Chondrocyte (in vitro differentiated cells): ENCODE measurements at places on chromosomes 5 and 9. TPM values are rescaled to one million over a fixed set of nuclear protein-coding genes. Genes with fewer than 3 reads are reported as not detected.
A peak's percentile ranks its signal among the peaks of the same experiment; 100 is the strongest.

GRCh38 chr9:88011005-88011766 is 36.9 kb upstream of the CDK20 start:
- DNase-seq = no peak
- no peaks in the 10 kb centered on the region for H3K27me3 ChIP-seq
- H3K36me3 ChIP-seq = no peaks in the 10 kb centered on the region

- H3K27me3 ChIP-seq = no peaks in the 10 kb centered on the region
- peaks cover 5% of the 10 kb centered on the region for H3K4me1 ChIP-seq
- H3K36me3 ChIP-seq = no peaks in the 10 kb centered on the region
- DNase-seq = no peak
- H3K4me3 ChIP-seq = no peak overlapping the region
- H3K27ac ChIP-seq = no peak overlapping the region
These were observed 18.4 kb upstream of the ZNF474 start for GRCh38 chr5:122110987-122111386.

DNA sequence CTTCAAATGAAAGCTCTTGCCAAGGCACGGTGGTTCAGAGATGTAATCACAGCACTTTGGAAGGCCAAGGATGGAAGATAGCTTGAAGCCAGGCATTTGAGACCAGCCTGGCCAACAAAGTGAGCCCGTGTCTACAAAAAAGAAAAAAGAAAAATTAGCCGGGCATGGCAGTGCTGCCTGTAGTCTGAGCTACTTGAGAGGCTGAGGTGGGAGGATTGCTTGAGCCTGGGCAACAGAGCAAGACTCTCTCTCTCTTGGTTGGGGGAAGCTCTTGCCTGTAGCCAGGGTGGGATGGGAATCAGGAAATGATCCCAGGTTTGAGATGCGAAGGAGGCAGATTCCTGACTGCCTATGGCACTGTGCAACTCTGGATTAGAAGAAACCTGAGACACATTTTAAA is 62.1 kb downstream of the IL6ST start:
- peaks cover 2% of the 10 kb centered on the region for H3K4me1 ChIP-seq
- H3K27me3 ChIP-seq = no peaks in the 10 kb centered on the region
- H3K4me3 ChIP-seq = no peak overlapping the region
- no peak for DNase-seq
- no peaks in the 10 kb centered on the region for H3K36me3 ChIP-seq

DNA sequence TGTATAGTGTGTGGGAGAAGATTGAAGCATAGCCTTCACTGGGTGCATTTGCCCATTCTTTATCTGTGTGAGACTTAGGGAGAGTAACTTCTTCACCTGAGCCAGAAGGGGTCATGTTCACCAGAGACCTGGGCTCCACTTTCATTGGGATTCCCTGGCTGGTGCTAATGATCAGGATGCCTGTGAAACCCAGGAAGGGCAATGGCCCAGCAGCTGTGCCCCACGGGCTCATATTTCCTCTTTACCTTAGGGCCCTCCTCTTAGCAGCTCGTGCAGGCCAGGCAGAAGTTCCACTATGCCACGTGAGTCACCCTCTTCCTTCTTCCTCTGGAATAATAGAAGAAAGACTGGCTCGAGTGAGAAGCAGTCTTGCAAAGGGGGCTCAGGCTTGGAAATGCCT is 5.0 kb downstream of the PPARGC1B start:
- H3K27me3 ChIP-seq = no peaks in the 10 kb centered on the region
- no peak overlapping the region for H3K4me3 ChIP-seq
- peaks cover 9% of the 10 kb centered on the region for H3K4me1 ChIP-seq
- H3K27ac ChIP-seq = no peak overlapping the region
- no peaks in the 10 kb centered on the region for H3K36me3 ChIP-seq
- DNase-seq = no peak

- no peaks in the 10 kb centered on the region for H3K36me3 ChIP-seq
- H3K27me3 ChIP-seq = no peaks in the 10 kb centered on the region
- H3K27ac ChIP-seq = no peak overlapping the region
- no peak for DNase-seq
- H3K4me3 ChIP-seq = no peak overlapping the region
- peaks cover 20% of the 10 kb centered on the region for H3K4me1 ChIP-seq
These were observed 1573.4 kb downstream of the EFNA5 start for GRCh38 chr5:106097340-106097739.

GRCh38 chr5:20833081-20833627 is 845.2 kb upstream of the CDH18 start:
- H3K36me3 ChIP-seq = no peaks in the 10 kb centered on the region
- no peaks in the 10 kb centered on the region for H3K4me1 ChIP-seq
- no peaks in the 10 kb centered on the region for H3K27me3 ChIP-seq
- no peak for DNase-seq
- H3K4me3 ChIP-seq = no peak overlapping the region

DNA sequence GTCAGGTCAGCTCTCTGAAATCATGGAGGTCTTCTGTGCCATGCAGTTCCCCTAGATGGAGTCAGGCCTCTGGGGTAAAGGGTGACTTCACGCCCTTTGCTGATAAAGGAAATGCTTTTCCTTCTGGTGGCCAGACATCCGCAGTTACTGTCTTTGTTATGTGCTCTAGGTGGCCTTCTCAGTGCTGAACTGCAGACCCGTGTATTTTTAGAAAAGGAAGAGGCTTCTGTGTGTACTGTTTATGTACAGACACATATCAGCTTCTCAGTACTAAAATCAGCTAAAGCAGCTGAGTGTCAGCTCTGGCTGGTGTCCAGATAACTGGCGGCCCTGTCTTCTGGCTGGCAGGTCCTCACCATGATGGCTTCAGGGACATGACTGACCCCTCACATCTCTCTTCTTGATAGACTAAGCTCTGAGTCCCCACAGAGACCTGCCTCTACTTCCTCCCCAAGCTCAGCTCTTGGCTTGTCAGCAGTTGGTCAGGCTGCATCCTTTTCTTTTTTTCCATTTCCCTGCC is 75.3 kb downstream of the ARHGAP26 start:
- H3K27me3 ChIP-seq = no peaks in the 10 kb centered on the region
- DNase-seq = no peak
- no peak overlapping the region for H3K4me3 ChIP-seq
- no peaks in the 10 kb centered on the region for H3K36me3 ChIP-seq
- H3K4me1 ChIP-seq = peaks cover 48% of the 10 kb centered on the region

- H3K4me1 ChIP-seq = no peaks in the 10 kb centered on the region
- DNase-seq = no peak
- no peak overlapping the region for H3K27ac ChIP-seq
- peaks cover 21% of the 10 kb centered on the region for H3K27me3 ChIP-seq
- no peak overlapping the region for H3K4me3 ChIP-seq
These were observed 24.3 kb upstream of the PRRC1 start for GRCh38 chr5:127492854-127493738.

- H3K4me3 ChIP-seq = no peak overlapping the region
- peaks cover 18% of the 10 kb centered on the region for H3K36me3 ChIP-seq
- no peaks in the 10 kb centered on the region for H3K27me3 ChIP-seq
- DNase-seq = no peak
These were observed 116.8 kb downstream of the RGS3 start for GRCh38 chr9:113580041-113580953.

- DNase-seq = no peak
- peaks cover 2% of the 10 kb centered on the region for H3K36me3 ChIP-seq
- H3K27ac ChIP-seq = no peak overlapping the region
- peaks cover 18% of the 10 kb centered on the region for H3K27me3 ChIP-seq
- peaks cover 11% of the 10 kb centered on the region for H3K4me1 ChIP-seq
- H3K4me3 ChIP-seq = no peak overlapping the region
These were observed 7.0 kb downstream of the ST8SIA4 start for GRCh38 chr5:100896054-100896453.

GRCh38 chr9:1050125-1050895 is at the start of gene DMRT2:
TSS of gene DMRT2 (plus strand) at chr9:1050357. CDS start at chr9:1051614, 1,257 bp downstream.
- no peak for DNase-seq
- H3K4me1 ChIP-seq = peaks cover 24% of the 10 kb centered on the region
- H3K27ac ChIP-seq = no peak within 1 kb of the TSS

- H3K36me3 ChIP-seq = no peaks in the 10 kb centered on the region
- no peaks in the 10 kb centered on the region for H3K4me1 ChIP-seq
- DNase-seq = peak; percentile 59
- no peak overlapping the region for H3K27ac ChIP-seq
These were observed 222.4 kb downstream of the CACNA1B start for GRCh38 chr9:138099803-138100598.

DNA sequence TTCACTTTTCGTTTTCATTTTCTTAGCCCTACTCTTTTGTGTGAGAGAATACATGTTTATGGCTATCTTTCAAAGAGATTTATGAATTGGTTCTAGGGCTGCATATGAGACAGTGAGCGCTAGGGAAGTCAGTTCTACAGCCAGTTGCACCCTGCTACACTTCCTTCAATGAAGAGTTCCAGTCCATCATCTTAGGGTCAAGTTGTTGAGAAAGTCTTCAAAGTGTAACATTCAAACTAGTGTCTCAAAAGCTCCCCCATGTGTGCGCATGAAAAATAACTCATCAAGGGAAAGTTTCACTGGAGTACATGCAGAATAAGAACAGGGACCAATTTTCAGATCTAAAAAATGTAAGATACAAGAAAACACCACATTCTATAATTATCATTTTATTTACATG is 317.2 kb downstream of the DEPDC1B start:
- no peak overlapping the region for H3K4me3 ChIP-seq
- no peaks in the 10 kb centered on the region for H3K36me3 ChIP-seq
- DNase-seq = no peak

- H3K36me3 ChIP-seq = no peaks in the 10 kb centered on the region
- no peak overlapping the region for H3K4me3 ChIP-seq
- peaks cover 2% of the 10 kb centered on the region for H3K27me3 ChIP-seq
- peaks cover 39% of the 10 kb centered on the region for H3K4me1 ChIP-seq
- no peak for DNase-seq
These were observed 156.0 kb upstream of the CDKN2B start for GRCh38 chr9:22165144-22165543.

- H3K27me3 ChIP-seq = peaks cover 1% of the 10 kb centered on the region
- no peaks in the 10 kb centered on the region for H3K4me1 ChIP-seq
- H3K27ac ChIP-seq = no peak overlapping the region
These were observed 50.7 kb downstream of the C7 start for GRCh38 chr5:40960037-40960436.

GRCh38 chr9:81264516-81264915 is 424.8 kb downstream of the TLE1 start:
- no peaks in the 10 kb centered on the region for H3K27me3 ChIP-seq
- peaks cover 16% of the 10 kb centered on the region for H3K4me1 ChIP-seq
- H3K36me3 ChIP-seq = no peaks in the 10 kb centered on the region
- no peak for DNase-seq
- H3K4me3 ChIP-seq = no peak overlapping the region

- no peak for DNase-seq
- no peak overlapping the region for H3K4me3 ChIP-seq
- H3K27me3 ChIP-seq = no peaks in the 10 kb centered on the region
- H3K36me3 ChIP-seq = peaks cover 1% of the 10 kb centered on the region
- H3K4me1 ChIP-seq = peaks cover 26% of the 10 kb centered on the region
These were observed 28.2 kb upstream of the RPL26L1 start for GRCh38 chr5:172931001-172931536.

GRCh38 chr5:121698690-121699089 is 153.0 kb upstream of the FTMT start:
- no peak overlapping the region for H3K4me3 ChIP-seq
- no peak for DNase-seq
- H3K27me3 ChIP-seq = peaks cover 5% of the 10 kb centered on the region
- H3K4me1 ChIP-seq = no peaks in the 10 kb centered on the region

- peak overlapping the region; percentile 73 for H3K4me3 ChIP-seq
- H3K27ac ChIP-seq = peak overlapping the region; percentile 71
- no peaks in the 10 kb centered on the region for H3K27me3 ChIP-seq
These were observed 476 bp upstream of the DTWD2 start for GRCh38 chr5:118988866-118989180.

GRCh38 chr5:179290681-179291540 is 54.4 kb downstream of the ADAMTS2 start:
- DNase-seq = peak; percentile 75
- peaks cover 2% of the 10 kb centered on the region for H3K36me3 ChIP-seq
- no peak overlapping the region for H3K4me3 ChIP-seq
- H3K27ac ChIP-seq = no peak overlapping the region

DNA sequence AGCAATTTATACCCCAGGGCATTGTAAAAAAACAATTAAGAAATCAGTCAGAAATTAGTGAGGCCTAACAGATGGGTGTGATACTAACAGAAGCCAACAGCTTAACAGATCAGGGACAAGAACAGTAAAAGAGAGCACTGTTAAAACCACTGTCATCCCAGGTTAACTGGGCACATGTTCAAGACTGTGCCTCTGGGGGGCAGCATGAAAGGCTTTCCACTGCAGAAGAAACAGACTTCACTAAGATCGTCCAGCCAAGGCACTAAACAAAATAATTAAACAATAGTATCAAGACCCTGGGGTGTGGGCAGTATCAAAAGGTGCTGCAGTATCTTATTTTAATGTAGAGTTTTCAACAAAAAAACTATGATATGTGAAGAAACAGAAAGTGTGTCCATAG is 43.5 kb downstream of the FBN2 start:
- no peak for DNase-seq
- H3K4me3 ChIP-seq = no peak overlapping the region
- peaks cover 7% of the 10 kb centered on the region for H3K36me3 ChIP-seq
- H3K27me3 ChIP-seq = no peaks in the 10 kb centered on the region
- no peak overlapping the region for H3K27ac ChIP-seq

DNA sequence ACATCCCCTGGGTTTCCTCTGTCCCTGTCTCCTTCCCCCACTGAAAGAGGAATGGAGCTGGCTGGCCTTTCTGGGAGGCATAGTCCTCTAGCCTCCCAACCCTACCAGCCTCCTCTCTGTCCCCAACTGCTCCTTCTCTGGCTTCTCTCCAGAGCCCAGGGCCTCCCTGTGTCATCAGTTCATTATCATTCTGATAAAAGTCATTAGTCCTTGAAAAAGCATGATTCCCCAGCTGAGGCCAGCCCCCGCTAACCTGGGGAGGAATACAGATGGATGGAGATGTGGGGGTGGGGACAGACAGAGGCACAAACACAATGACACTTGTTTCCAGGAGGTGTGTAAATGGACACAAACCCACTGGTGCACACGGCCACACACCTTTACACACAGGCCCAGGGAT is 73.6 kb upstream of the HSPA9 start:
- no peak overlapping the region for H3K27ac ChIP-seq
- no peaks in the 10 kb centered on the region for H3K36me3 ChIP-seq
- H3K4me3 ChIP-seq = no peak overlapping the region
- no peak for DNase-seq
- H3K27me3 ChIP-seq = peaks cover 7% of the 10 kb centered on the region

- H3K4me3 ChIP-seq = no peak overlapping the region
- H3K36me3 ChIP-seq = peaks cover 29% of the 10 kb centered on the region
- H3K27me3 ChIP-seq = no peaks in the 10 kb centered on the region
These were observed 66.8 kb downstream of the MAMDC2 start for GRCh38 chr9:70110194-70111041.

The FAM221B gene
- not detected in 3 replicates for total RNA-seq

The MRPL36 gene
- 37.4 to 50.8 TPM (median 48.3 TPM) in 3 replicates for total RNA-seq

The C9orf153 gene
- 0.48 TPM in 1 of 3 replicates, not detected in the others for total RNA-seq

The ROR2 gene
- 16.0 to 19.4 TPM (median 18.6 TPM) in 3 replicates for total RNA-seq

The FBLL1 gene
- total RNA-seq = 2.4 to 8.3 TPM (median 7.9 TPM) in 3 replicates

The NR2F1 gene
- 28.7 to 41.9 TPM (median 30.8 TPM) in 3 replicates for total RNA-seq

The SLC25A2 gene
- total RNA-seq = 0.15 to 0.48 TPM (median 0.41 TPM) in 3 replicates

The BTNL3 gene
- not detected in 3 replicates for total RNA-seq

The IL13 gene
- not detected in 3 replicates for total RNA-seq

The QRFP gene
- not detected in 3 replicates for total RNA-seq

The ZFP2 gene
- 1.6 to 2.1 TPM (median 1.7 TPM) in 3 replicates for total RNA-seq

The OTP gene
- not detected in 3 replicates for total RNA-seq

The LAMC3 gene
- total RNA-seq = 0.95 to 7.3 TPM (median 1.2 TPM) in 3 replicates

The ADRA1B gene
- 0.72 to 2.9 TPM (median 1.1 TPM) in 3 replicates for total RNA-seq

The STPG3 gene
- total RNA-seq = not detected in 3 replicates
